ENCODE measurements at places on chromosomes 1 and 21.

DNA sequence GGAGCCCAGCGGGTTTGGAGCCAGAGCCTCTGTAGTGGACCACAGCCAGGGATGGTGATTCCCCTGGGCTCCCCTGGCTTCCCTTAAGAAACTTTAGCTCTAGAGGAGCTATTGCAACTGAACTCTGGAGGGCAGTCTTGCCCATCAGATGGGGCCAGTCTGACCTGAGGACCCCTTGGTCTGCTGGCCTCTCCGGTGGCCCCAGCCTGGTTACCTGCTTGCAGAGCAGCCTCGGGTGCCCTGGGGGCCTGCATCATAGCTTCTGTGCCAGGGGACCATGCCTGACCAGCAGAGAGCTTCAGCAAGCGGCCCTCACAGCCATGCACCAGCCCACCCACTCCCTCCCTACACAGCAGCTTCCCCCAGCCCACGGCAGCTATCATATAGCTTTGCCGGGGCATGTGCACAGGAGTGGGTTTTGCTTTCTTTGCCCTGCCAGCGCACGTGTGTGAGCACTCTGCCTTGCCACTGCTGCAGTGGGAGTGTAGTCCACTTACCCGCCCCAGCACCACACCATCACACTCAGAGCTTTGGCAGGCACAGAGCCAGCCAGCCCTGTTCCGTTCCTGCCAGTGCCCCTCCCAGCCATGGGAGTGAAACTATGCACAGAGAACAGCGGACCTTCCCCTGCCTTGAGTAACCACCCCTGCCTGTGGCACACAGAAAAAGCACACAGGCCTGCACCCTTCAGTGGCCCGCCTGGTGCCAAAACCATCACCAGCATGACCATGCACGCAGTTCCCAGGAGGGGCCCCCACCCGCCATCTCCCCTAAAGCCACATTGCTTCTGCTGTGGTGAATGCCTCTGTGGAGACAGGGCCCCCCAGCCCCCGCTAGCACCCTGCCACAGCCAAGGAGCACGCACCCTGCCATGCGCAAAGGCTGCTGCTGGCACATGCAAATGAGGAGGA is 442.9 kb upstream of the NEGR1 start:
- DNase-seq: no peak

GRCh38 chr1:117312453-117313138 is 54.7 kb upstream of the MAN1A2 start:
- no peak for DNase-seq

- no peak for DNase-seq
These were observed 9.3 kb downstream of the MYBPH start for GRCh38 chr1:203166192-203166940.

DNA sequence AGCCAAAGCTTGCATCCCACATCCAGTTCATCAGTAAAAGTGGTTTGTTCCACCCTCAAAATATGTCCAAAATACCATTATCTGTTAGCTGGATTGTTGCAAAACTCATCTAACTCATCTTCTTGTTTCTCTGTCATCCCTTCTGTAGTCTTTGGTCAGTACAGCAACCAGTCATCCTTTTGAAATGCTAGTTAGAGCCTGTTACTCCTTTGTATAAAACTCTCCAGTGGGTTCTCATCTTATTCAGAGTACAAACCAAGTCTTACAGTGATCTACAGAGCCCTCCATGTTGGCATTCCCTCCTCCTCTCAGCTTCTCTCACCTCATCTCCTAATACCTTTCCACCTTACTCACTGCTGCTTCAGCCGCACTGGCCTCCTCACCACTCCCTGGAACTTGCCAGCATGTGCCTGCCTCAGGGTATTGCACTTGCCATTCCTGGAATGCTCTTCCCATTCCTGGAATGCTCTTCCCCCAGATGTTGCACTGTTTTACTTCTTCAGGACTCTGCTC is 70.6 kb downstream of the LAMC1 start:
- DNase-seq: peak; percentile 62

DNA sequence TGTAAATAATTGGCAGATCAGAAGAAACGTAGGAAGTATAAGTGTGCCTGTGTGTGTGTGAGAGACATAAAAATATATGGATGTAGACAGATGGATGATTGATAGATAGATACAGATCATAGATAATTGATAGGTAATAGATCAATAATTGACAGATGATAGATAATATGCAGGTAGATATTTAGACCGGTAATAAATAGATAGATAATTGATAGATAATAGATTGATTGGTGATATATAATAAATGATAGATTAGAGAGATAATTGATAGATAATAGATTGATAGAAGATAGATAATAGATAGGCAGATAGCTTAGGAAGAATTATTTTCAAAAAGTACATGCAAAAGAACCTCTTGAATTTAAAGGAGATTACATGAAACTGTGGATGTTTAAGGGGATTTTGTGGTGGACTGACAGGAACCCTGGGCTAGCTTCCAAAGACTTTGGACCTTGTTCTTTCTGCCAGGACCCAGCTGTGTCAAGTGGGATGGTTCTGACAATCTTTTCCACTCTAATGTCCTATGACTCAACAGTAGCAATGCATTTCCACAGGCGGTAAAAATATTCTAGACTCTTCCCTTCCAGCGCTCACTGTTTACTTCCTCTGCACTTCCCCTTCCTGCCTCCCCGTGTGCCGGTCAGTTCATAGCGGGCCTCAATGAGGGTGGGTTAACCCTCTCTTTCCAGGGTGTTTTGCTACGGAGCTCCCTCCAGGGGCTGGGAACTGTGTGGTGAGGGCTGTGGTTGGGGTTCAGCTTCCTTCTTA is 39.4 kb downstream of the KCNJ15 start:
- no peak for DNase-seq
